Psoas muscle (tissue), 8 donors: ENCODE measurements at places on chromosomes 6 and 20. TPM values are rescaled to one million over a fixed set of nuclear protein-coding genes. Genes with fewer than 3 reads are reported as not detected.
A peak's percentile ranks its signal among the peaks of the same experiment; 100 is the strongest.

GRCh38 chr6:93919365-93919764 is 500.0 kb upstream of the EPHA7 start:
- no peak for DNase-seq

Gene USP49
- 1.4 TPM for total RNA-seq

GRCh38 chr6:13457577-13457976 is 29.8 kb downstream of the GFOD1 start:
- DNase-seq = peak; percentile 66

- DNase-seq = no peak
Observed at GRCh38 chr6:124226396-124226795, 422.7 kb downstream of the NKAIN2 start.

Gene IYD
- total RNA-seq = 0.28 TPM

- DNase-seq = no peak
Observed at GRCh38 chr6:21598674-21599023, 5.1 kb downstream of the SOX4 start.

Gene RPRD1B
- 32.7 TPM for total RNA-seq
